ENCODE measurements at places on chromosomes 1 and 21. TPM values are rescaled to one million over a fixed set of nuclear protein-coding genes. Genes with fewer than 3 reads are reported as not detected.

PTPRF gene
- 96.0 TPM for polyA plus RNA-seq

MMP23B gene
- polyA plus RNA-seq = 184 TPM

VCAM1 gene
- 43.2 TPM for polyA plus RNA-seq

RAP1A gene
- 48.8 TPM for polyA plus RNA-seq

TNFRSF8 gene
- not detected for polyA plus RNA-seq

NFASC gene
- polyA plus RNA-seq = 1.7 TPM

LCA5L gene
- 1.8 TPM for polyA plus RNA-seq

HPDL gene
- 5.8 TPM for polyA plus RNA-seq

KCNAB2 gene
- polyA plus RNA-seq = 3.1 TPM

S100A7A gene
- not detected for polyA plus RNA-seq

USH2A gene
- not detected for polyA plus RNA-seq

TMEM35B gene
- 51.8 TPM for polyA plus RNA-seq
